Hepatic stellate cell (primary cell): ENCODE measurements at places on chromosomes 5 and 9.

- DNase-seq = no peak
Observed at GRCh38 chr5:174245516-174246075, 200.1 kb downstream of the NSG2 start.

DNA sequence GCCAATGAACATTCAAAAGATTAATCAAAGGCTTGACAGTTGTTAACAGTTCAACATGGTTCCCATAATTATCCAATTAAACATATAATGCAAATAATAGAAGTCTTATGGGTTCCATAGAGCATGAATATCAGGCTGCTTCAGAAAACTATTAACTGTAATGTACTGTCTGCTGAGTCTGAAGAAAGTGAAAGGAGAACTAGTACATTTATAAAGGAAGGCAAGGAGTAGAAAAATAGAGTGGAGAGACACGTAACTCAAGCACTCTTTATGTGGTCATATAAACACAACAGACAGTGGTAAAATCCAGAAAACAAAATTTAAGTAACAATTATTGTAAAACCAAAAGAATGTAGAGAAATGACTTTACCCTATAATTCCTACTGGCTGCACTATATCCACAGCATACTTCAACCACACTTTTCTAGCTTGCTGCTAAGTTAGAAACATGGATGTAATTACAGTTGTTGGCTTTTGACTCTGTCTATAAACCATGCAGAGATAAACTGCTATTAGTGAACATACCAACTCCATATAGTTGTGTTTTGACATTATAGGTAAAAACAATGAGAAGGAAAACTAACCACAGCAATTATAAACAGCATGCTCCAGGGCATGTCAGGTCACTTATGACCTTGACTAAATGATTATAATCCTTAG, 32.7 kb downstream of the NFIB start:
- DNase-seq = no peak

DNA sequence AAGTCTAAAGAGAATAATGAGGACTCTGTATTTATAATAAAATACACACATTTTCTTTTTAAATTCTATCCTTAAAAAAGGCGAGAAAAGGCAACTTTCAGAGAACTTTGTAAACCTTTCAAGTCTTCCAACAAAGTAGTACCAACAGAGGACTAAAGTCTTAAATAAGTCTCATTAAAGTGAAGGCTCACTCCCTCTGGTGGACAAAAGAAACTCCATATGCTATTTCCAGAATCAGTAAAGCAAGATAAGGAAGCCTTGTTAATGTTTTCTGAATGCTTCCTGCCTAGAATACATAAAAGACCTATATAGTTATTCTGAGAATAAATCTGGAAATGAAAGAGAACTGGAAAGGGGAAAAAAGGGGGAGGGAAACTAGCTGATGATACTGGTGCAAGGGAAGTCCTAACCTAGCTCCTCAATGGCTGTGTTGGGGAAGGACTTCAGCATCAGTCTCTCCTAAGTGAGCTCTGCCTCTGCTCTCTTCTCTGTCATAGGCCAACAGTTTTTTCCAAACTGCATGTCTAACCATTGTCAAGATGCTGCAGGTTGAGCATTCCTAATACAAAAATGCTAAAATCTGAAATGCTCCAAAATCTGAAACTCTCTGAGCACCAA, 7.2 kb downstream of the HMGCS1 start:
- peak; percentile 17 for DNase-seq

- DNase-seq = no peak
Observed at GRCh38 chr5:1282131-1282992, 12.5 kb downstream of the TERT start.

GRCh38 chr5:110751902-110752762, 13.3 kb downstream of the SLC25A46 start:
- DNase-seq = no peak

- DNase-seq = no peak
Observed at GRCh38 chr9:13614060-13614459, 334.6 kb upstream of the MPDZ start.

DNA sequence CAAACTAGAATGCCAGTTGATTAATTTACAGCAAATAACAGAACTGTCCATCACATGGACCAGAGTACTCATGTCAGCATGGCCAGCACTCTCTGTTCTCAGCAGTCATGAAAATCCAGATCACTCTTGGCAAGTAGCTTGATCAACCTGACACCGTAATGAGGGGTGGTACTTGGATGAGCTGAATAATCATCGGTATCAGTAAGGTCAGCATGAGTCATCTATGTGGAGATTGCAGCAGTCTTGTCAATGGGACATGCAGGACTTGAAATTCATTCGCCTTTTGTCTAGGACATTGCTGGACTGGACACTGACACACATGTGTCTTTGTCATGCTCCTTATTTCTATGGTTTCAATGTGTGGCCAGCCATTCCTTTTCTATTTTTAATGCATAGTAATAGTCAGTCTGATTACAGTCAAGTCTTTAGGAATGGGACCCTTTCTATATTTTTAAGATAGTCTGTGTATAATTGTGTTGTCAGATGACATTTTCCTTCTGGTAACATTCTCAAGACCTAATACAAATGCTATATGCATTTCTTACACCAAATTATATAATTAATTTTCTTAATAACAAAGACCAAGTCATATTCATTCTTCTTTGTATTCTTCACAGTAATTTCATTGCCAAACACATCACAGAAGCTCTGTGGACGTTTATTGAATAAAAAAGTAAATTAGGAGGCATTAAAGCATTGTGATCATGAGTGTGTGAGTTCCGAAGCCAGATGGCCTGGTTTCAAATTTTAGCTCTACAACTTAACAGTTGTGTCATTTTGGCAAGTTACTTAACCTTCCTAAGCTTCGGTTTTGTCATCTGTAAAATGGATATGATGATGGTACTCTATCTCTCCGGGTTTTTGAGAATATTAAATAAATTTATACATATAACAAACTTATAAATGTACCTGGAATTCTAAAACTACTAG, 57.4 kb downstream of the ADAMTSL1 start:
- no peak for DNase-seq

DNA sequence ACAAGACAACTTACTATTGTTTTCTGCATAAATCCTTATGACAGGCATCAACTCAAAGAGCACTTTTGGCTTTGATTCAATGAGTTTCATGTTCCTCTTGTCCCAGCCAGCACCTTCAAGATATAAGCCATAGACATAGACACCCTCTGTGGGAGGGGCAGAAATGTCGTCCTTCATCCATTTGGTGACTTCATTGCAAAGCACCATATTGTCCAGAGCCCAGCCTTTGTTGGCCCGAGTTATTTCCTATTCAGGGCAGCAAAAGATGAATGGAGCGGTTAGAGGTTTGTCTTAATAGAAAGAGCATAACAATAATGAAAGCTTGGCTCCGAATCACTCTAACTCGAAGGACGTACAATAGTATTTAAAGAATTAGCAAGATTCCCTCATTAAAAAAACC, 243.9 kb downstream of the DNAH5 start:
- no peak for DNase-seq

- DNase-seq = no peak
Observed at GRCh38 chr9:121660367-121660766, 8.9 kb downstream of the DAB2IP start.

GRCh38 chr9:18319918-18320445, 154.0 kb upstream of the ADAMTSL1 start:
- DNase-seq = no peak

- DNase-seq = no peak
Observed at GRCh38 chr5:34576891-34577666, 79.0 kb upstream of the RAI14 start.

DNA sequence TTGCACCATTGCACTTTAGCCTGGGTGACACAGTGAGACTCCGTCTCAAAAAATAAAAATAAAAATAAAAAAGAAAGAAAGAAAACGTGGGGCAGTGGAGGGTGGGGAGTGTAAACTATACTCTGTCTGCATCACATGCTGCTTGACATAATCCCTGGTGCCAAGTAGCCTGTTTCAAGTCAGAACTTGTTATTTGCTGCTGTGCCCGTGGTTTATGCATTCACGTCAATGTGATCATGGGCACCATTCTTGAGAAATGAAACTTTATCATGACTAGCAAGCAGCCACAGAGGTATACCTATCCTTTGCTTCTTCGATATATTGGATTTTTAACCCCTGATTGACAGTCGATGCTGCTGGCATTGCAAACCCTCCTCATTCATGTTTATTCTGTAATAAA, 4.1 kb upstream of the SMU1 start:
- no peak for DNase-seq

DNA sequence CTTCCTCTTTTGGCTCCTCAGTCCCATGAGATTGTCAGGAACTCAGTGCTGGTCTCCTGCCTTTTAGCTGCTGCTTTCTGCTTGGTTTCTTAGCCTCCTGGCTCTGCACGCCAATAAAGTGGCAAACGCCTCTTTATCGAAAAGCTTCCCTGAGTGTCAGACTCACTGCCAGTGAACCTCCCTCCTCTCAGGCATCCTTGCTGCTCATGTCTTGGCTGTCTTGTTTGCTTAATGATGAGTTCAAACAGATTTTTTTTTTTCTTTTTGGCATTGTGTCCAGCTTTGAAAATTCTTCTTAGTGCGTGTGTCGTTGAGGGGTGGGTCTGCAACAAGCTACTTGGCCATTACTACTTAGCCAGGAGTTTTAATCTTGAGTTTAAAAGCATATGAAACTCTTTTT, 14.9 kb downstream of the RASGRF2 start:
- DNase-seq = peak; percentile 22

DNA sequence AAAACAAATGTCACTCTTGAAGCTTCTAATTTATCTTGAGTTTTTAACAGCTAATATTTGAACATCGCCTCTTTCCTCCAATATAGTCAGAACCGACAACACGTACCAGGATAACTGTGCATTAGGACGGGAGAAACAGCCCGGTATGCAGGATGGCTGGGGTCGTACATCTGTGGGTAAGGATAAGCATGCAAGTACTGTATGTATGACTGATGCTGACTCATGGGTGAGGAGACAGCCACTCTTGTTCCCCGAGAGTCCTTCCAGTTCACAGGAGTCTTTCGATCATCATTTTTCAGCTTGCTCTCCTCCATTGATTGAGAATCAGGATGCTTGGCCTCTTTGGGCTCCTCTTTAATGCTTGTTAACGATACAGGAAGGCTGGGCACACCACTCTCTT, 102.3 kb downstream of the ZNF608 start:
- no peak for DNase-seq

GRCh38 chr9:82558855-82559630, 503.9 kb downstream of the RASEF start:
- no peak for DNase-seq

DNA sequence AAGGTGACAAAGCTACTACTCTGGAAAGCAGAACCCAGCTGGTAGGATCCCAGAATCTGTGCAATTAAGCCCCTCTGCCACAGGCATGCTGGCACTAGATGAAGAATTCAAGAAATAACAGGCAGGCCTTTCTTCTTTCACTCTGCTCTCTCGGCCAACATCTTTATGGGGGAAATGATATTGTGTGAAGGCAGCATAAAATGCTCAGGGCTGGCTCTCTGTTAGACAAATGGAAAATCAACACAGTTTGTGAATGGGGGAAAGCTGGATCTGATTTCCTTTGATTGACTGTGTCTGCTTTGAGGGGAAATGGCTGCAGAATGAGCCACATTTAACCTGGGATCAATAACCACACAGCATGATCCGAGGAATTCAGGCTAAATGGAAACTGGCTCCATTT, 29.1 kb upstream of the AKNA start:
- DNase-seq = no peak

DNA sequence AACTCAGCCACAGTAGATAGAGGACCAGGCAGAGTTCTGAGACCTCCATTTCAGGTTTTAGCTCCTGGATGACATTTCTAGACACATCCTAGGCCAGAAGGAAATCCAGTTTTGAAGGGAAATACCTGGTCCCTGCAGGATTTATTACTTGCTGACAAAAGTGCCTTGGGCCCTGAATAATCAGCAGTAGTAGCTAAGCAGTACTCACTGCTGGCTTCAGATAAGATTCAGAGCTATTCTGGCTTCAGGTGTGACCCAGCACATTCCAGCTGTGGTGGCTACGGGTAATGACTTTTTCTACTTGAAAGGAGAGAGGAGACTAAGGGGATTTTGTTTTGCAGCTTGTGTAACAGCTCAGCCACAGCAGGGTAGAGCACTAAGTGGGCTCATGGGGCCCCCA, 34.0 kb downstream of the NDUFAF2 start:
- no peak for DNase-seq

DNA sequence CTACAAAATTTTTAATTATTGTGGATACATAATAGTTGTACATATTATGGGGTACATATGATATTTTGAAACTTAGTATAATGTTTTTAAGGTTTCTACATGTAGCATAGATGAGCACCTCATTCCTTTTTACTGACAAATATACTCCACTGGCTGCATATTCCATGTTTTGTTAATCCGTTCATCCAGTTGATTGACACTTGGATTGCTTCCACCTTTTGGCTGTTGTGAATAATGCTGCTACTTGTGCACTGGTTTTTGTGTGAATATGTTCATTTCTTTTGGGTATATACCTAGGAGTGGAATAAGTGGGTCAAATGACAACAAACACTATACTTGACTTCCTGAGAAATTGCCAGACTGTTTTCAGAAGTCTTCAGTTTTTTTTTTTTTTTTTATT, 2.8 kb upstream of the ENTREP1 start:
- DNase-seq = no peak

GRCh38 chr5:24693609-24694008, 48.8 kb upstream of the CDH10 start:
- DNase-seq = no peak

DNA sequence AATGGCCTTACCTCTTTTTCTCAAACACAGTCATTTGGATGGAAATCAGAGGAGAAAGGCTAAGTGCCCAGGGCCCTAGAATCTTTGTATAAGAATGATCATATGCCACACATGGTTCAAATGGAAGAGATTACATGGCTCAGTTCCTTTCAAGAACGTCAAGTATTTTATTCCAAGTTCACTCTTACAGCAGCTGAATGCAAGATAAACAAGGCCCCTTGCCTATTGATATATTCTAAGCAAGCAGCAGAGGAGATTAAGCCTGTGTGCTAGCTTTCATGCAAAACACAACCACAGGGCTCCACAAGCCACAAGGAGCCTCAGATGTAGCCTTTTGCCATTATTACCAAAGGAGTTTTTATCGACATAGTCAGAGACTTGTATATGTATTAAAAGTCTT, 55.3 kb upstream of the SLCO6A1 start:
- no peak for DNase-seq

DNA sequence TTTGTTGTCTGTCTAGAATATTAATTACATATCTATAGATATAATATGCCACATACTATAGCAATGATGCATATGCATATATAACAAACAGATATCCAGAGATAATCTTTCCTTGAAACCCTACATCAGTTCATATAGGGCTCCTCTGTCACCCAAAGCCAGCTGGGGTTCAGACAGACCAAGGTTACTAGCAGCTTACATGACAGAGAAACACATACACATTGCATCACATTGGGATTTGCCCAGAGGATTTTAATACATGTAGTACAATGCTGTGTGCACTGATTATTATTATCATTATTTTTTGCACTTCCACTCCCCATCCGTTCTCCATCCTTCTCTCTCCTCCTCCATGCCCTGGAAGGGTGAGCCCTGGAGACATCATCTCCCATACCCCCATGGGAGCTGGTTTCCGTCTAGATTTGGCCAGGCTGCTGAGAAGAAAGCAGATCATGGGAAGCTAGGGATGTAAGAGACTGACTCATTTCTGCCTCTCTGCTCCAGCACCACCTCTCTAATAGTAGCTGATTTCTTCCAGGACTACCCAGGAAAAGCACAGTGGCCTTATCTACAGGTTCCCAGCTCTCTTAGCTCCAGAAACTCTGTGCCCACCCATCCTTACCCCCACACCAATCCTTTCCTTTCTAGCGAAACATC, 23.3 kb downstream of the FST start:
- no peak for DNase-seq
